ENCODE measurements at places on chromosomes 11 and 22. TPM values are rescaled to one million over a fixed set of nuclear protein-coding genes. Genes with fewer than 3 reads are reported as not detected.

BIRC3 gene
- polyA plus RNA-seq, result 1.1 TPM

ESAM gene
- polyA plus RNA-seq, result 72.4 TPM

TEX54 gene
- not detected for polyA plus RNA-seq

MS4A6E gene
- polyA plus RNA-seq, result not detected

SYCE3 gene
- polyA plus RNA-seq, result 0.47 TPM

SPDYC gene
- not detected for polyA plus RNA-seq

DCHS1 gene
- 29.1 TPM for polyA plus RNA-seq

SLC37A2 gene
- polyA plus RNA-seq, result 3.0 TPM

VSIG2 gene
- polyA plus RNA-seq, result 4.9 TPM

ISX gene
- polyA plus RNA-seq, result 0.29 TPM

OR6A2 gene
- polyA plus RNA-seq, result not detected
